ENCODE measurements at places on chromosomes 2 and 18.

DNA sequence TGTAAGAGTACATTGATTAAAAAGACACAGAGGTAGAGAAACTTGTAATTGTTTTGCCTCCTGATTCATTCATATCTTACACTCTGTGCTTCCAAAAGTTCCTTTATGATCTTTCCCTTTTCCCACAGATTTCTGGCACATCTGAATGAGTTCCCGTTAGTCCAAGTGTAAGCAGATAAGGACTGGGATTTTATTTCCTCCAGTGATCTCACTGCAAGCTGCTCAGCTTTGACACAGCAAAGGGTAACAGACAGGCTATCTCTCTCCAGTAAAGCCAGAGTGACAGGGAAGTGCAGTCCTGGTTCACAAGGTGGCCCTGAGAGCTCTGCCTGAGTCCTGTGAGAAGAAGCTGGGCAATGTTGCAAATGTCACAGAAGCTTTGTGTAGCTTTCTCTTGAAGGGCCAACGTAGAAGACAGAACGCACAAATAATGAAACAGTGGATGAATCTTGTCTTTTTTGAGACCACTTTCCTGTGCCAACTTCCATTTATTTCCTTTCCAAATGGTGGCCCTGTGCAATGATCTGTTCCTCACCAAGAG is 32.5 kb upstream of the KCNE4 start:
- DNase-seq, result no peak

DNA sequence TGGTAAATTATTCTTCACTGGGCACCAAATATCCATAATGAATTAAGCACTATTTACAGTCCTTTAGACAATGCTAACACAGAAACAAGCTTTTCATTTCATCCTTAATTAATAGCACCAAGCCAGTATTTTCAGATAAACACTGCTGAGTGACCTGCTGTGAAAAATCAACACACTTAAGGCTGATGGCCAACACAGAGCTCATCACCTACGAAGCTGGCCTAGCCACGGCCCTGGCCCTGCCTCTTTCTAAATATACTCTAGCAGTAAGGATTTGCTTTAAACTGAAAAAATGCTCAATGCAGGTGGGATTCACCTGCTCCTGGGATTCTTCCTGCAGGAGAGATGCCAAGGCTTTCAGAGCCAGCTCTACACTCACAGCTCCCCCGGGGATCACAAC is 18.4 kb downstream of the CYB5A start:
- no peak for DNase-seq

DNA sequence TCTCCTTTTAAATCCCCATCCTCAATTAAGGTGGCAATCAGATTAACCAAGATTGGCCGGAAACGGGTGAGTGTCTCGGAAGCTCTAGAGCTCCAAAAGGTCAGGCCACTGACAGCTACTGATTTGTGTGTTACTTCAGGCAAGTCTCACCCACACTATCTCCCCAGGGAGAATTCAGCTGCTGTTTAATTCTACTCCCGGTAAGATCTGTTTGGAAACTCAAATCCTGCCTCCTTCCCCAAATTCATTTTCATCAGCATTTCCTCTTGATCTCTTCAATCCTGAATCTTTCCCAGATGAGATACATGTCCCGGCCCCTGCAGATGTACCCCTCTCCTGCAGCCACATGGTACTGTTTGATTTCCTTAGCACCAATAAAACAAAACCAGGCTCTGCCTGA is 34.9 kb downstream of the EFR3B start:
- DNase-seq, result no peak

DNA sequence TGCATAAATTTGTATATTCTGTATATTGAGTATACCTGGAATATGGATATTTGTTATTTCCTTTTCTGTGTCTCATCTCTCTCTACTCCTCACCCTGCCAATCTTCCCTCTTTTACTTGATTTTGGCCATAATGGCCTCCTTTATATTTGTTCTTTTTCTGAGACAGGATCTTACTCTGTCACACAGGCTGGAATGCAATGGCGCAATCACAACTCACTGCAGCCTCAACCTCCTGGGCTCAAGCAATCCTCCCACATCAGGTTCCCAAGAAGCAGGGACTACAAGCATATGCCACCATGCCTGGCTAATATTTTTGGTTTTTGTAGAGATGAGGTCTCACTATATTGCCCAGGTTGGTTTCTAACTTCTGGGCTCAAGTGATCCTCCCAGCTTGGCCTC is 30.5 kb downstream of the PREPL start:
- no peak for DNase-seq

DNA sequence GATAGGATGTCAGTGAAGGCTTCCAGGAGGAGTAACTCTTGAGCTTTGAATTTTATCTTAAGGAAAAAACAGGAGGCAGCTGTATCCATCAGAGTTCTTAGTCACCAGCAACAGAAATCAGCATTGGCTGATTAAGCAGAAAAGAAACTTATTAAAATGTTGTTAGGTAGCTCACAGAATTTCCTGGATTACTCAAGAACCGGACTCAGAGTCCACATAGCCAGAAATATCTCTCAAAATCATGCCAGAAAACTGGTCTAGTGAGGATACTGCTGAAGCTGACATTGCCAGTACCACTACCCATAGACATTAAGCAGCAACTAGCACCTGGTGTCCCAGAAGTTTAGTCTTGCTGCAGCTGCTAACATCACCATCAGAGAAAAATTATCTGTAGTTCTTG is 10.1 kb upstream of the AFTPH start:
- DNase-seq, result no peak

DNA sequence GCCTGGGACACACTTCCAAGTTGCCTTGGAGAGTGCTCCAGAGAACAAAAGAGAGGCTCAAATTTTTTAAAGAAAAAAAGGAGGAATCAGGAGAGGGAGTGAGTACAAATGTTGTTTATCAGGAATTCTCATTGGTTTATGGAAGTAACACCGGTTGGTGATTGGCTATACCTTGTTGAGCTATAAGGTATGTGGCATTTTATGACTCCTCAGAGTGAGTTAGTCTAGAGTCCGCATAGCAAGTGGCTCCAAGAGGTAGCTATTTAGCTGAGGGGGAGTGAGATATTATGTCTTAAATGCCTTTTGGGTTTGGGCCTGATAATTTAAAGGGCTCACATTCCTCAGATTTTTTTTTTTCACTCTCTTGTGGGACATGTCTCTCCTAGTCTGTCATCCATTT is 85.7 kb downstream of the ARHGEF4 start:
- no peak for DNase-seq

DNA sequence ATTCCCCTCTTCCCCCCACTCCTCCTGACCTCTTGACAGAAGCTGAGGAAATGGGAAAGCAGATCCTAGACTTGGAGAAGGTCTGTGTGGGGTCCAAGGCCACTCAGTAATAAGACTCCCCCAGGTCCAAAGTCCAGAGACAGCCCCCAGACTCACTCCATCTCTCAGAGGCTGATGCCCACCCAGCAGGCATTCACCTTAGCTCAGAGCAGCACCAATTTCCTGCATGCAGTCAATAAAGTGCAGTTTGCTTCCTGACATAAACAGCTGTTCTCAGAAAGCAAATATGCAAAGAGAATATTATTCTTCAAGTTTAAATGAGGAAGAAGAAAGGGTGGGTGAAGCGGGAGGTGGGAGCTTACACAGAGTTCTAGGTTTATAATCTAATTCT is 84.1 kb upstream of the RTN4 start:
- DNase-seq, result no peak

DNA sequence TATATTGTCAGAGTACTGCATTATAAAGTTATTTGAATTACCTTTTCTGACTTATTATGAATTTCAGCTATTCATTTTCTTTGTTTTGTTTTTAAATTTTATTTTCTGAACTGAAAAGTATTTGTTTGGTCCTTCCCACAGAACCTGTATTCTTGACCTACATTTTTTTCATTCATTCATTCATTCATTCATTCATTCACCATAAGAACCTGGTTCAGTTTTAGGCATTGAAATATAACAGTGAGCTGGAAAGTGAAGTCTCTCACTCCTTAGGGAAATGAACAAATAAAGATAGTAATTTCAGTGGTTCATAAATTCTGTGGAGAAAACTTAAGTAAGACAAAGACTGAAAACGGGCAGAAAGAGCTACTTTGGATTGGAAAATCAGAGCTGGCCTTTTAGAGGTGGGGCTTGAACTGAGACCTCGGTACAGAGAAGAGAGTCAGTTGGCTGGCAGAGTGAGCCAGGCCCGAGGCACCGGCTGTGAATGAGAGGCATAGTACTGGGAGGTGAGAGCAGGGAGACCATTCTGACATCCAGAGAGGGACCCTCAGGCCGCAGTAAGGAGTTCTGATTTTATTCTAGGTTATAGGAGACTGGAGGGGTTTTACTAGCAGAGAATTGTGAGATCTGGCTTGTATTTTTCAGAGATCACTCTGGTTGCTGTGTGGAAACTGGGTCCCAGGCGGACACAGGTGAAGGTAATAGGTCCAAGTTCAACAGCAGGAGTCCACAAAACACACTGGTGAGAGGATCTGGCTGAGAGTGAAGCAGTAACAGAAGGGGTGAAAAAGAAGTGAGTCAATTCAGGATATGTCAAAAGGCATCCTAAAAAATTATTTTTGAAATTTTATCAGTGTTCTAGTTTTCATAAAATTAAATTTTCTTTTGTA is 75.8 kb upstream of the FN1 start:
- DNase-seq, result no peak

- DNase-seq, result no peak
These were observed 49.5 kb upstream of the ACAA2 start for GRCh38 chr18:49862656-49863385.

GRCh38 chr2:234249873-234250272 is 199.4 kb downstream of the SPP2 start:
- no peak for DNase-seq

DNA sequence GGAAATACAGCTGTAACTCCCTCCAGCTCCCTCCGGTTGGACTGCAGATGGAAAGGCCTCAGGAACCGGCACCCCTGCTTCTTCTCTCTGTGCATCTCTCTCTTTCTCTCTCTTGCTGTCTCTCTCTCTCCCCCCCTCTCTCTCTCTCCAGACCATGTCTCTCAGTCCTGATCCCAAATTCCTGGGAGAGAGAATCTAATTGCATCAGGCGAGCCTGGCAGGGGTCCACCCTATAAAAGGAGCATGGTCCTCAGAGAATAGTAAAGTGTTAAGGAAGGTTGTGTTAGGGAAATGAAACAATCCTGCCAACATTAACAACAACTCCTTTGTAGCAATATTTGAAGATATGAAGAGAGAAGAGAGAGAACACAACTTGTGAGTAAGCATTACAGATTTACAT is 36.7 kb downstream of the VIT start:
- no peak for DNase-seq

DNA sequence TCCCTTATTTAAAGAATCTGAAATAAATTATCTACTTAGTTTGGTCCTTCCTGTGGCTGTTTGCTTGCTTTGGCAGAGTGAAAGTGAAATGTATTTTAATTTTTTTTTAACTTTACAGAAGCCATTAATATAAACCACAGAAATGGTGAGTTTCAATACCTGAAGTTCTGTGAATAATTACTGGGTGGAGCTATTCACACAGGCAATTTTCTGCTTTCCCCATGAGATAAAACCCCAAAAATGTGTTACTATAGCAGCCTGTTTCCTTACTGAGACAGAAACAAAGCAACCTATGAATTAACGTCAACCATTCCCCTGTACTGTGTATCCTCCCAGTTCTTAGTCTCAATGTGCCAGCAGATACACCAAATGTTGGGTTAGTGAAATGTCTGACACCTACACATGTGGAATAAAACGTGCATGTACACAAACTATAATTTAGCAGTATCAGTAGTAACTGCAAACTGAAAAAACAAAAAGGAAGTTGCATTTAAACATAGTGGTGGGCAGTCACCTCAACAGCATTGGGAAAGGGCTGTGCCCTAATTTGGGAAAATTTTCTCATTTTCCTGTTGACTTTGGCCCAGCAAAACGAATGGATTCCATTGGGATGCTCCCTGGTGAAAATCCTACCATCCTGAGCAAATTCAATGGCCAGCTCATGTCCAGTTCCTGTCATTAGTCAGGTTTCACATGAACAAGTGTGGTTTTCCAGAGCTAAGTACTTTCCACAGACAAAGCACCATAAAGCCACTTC is 73.1 kb upstream of the RMDN2 start:
- no peak for DNase-seq

DNA sequence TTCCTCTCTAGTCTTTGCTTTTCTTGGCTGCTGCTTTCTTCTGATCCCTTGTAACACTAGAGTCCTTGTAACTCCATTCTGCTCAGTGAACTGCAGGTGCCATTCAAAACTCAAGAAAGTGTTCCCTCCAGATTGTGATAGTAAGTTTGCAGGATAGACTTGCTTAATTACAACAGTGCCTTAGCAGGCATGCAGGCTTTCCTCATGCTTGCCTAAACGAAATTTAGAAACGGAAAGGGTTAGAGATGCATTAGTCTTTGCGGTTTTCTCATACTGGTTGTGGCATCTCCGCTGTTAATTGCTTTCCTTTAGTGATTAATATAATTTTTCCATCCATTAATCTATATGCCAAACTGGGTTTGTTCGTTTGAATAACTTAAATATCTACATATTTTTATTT is 82.9 kb downstream of the DOK6 start:
- no peak for DNase-seq

- no peak for DNase-seq
These were observed 29.2 kb downstream of the SMAD7 start for GRCh38 chr18:48921305-48922225.

GRCh38 chr2:209121691-209122090 is 302.2 kb upstream of the MAP2 start:
- no peak for DNase-seq

GRCh38 chr2:200603972-200604371 is 18.2 kb downstream of the AOX1 start:
- DNase-seq, result no peak

- no peak for DNase-seq
These were observed 1.1 kb upstream of the MOB4 start for GRCh38 chr2:197514754-197515153.

GRCh38 chr2:130391872-130392670 is 36.2 kb downstream of the PTPN18 start:
- DNase-seq, result no peak

GRCh38 chr2:59875836-59876235 is 677.6 kb downstream of the BCL11A start:
- DNase-seq, result no peak

DNA sequence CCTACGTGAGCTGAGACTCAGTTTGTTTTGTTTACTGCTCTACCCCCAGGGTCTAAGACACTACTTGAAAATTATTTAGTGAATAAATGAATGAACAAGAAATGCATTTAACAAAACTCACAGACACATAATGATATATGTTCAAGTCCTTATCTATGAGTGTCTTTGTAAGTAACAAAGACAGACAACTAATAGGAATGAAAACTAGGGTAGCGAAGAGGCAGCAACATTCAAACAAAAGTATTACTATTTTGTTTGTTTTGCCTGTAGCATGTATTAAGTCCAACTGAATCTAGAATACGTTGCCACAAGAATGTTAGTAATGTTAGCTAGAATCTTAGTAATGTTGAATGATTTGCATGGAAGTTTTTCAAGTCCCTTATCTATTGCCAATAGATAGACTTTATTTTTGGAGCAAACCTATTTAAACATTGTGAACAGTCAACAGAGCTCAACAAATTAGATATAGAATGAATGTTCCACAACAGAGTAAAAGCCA is 144.8 kb upstream of the VWC2L start:
- DNase-seq, result no peak

Data from HCT116 (cell line).